Stimulated activated CD4-positive, alpha-beta T cell treated with anti-CD3 and anti-CD28 coated beads, Interleukin-15, amount 100 ng/mL, for 1 hour (primary cell): ENCODE measurements at places on chromosomes 7 and 10.

- DNase-seq: no peak
These were observed 6.8 kb upstream of the IFIT1B start for GRCh38 chr10:89371079-89371478.

DNA sequence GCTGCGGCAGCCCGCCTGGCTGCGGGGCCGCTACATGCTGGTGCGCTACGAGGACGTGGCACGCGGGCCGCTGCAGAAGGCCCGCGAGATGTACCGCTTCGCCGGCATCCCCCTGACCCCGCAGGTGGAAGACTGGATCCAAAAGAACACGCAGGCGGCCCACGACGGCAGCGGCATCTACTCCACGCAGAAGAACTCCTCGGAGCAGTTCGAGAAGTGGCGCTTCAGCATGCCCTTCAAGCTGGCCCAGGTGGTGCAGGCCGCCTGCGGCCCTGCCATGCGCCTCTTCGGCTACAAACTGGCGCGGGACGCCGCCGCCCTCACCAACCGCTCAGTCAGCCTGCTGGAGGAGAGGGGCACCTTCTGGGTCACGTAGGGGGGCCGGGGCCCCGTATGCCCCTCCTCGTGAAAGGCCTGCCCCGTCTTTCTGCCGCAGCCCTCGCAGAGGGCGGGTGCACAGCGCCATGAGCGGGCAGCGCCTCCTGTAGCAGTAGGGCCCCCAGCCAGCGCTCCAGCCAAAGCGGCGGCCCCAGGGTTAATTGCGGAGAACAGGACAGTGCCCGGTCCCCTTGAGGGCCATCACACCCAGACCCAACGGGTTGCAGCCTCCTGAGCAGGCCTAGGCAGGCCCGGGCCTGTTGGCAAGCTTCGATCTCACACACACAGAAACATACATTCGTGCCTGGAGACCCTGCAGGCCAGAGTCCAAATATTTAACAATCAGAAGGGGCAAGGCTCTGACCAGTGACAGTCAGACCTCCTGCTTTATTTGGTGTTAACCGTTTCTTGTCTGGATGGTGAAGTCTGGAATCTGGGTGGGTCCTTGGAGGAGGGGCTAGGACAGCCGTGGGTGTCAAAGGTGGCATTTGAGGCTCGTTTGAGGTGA, 44.1 kb downstream of the CHST3 start:
- no peak for DNase-seq

- DNase-seq: no peak
These were observed 103.4 kb downstream of the TRRAP start for GRCh38 chr7:98981701-98982100.

GRCh38 chr7:42756841-42757240, 155.0 kb downstream of the C7orf25 start:
- no peak for DNase-seq

- no peak for DNase-seq
These were observed 55.0 kb downstream of the WAC start for GRCh38 chr10:28587970-28588290.

DNA sequence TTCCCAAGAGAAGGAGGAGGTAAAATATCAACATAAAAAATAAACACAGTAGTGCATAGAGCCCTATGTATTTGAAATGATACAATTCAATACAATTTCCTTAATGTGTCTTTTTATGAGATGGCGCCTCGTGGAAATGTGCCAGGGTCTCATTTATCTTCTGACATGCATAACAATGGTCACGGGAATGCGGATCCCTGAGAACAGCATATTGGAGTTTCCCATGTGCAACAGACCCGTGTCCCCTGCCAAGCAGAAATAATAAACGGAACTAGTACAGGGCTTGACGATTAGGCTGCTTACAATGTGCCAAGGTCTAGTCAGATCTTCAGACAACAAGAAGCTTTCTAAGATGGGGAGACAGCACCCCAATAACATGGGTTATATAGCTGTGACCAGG, 217.9 kb downstream of the ARHGAP21 start:
- DNase-seq: no peak
